ENCODE measurements at places on chromosomes 13 and 19. TPM values are rescaled to one million over a fixed set of nuclear protein-coding genes. Genes with fewer than 3 reads are reported as not detected.

DNA sequence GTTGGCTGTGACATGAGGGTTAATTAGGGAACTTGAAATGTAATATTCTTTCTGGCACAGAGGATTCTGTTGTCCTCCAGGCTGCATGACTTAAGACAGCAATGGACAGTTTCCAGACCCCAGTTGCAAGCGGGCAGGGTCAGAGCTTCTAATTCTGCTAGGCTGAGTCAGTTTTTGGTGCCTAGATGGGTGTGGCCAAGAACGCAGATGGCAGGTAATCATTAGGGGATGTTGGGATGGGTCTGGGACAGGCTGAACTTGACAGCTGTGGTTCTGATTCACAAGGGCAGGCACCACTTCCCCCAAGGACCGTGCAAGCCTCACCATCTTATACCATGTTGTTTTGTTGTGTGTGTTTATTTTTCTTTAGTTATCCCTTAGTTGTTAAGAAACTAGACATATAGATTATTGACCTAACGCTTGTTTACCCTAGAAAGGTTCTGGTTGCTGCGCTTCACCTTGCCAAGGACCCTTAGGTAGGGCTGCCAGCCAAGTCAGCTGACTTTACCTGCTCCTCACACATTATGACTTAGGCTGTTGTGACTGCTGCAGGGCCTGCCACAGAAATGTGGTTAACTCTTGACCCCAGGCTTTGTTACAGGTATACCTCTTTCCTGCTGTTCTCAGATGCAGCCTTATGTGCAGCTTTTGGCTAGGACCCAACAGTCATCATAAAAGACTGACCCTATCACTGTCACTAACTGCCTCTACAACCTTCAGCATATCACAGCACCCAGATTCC lies 117.7 kb upstream of the KLF12 start:
- DNase-seq: no peak

DNA sequence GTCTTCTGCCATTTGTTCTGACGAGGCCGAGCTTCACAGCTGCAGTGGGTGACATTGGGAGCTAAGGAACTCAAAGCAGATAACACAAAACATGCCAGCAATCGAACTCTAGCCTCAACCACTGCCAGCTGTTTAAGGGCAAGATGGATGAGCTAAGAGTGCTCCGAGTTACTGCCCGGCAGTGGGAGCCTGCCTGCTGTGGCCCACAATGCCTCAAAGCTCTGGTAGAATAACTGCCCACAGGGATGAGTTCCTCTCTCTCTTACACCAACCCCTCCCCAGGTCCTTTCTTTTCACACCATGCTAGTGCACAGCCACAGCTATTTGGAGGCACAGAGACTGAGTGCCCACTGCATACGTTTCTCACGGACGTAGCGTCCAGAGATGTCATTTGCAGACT lies 330.5 kb downstream of the FGF9 start:
- no peak for DNase-seq

OR10H1 gene
- 0.04 TPM for polyA plus RNA-seq

DNA sequence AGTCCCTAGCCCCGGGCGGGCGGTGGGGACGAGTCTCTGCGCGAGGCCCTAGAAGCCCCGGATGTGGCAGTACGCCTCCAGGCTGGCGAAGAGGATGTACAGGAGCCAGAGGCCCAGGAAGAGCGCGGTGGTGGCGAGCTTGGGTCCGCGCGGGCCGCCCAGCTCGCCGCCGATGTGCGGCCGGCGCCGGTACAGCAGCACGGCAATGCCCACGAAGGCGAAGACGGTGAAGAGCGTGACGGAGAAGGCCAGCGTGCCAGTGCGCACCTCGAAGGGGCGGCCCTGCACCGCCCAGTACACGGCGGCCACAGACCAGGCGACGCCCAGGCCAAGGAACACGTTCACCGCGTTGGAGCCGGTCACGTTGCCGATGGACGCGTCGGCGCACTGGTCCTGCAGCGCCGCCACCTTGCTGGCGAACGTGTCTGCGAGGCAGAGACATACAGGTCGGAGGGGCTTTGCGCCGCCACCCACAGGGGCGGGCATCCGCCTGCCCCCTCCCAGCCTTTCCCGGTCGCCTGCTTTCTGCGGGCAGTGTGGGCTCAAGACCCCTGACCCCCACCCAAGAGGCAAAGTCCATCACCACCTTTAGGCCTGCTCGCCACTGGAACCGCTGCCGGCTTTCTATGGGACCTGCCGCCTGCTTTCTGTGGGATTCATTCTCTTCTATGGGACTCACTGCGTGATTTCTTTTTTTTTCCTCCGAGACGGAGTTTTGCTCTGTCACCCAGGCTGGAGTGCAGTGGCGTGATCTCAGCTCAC lies 10.9 kb upstream of the MEIS3 start:
- DNase-seq: no peak
